ENCODE measurements at places on chromosomes 12 and 14. TPM values are rescaled to one million over a fixed set of nuclear protein-coding genes. Genes with fewer than 3 reads are reported as not detected.

DNA sequence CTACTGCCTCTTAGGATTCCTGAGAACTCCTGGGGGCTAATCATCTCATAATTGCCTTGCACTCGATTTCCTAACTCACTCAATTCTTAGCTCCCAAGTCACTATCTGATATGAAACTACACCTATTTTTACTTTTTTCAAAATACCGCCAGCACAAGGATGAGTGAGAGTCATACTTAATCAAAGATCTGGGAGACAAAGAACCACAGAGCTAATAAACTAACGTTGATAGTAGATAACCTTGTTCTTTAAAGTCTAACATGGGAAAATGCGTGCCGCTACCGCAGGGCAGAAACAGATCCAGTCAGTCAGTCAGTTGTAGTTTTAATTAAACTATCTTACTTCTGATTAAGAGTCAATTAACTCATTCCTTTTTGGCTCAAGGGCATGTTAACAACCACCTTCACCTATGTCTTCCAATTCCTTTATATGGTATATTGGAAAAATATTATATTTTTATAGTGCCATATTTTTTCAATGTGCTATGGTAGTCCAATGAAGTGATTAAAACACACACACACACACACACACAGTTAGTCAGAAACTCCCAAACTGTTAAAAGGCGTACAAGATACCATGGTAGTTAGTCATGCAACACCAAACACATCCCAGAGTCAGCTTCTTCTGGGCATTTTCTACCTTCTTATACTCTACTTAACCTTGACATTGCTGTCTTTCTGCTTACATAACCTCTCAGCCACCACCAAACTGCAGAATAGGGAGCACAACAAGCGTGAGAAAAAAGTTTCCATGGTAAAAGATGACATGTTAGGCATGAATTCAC, 114.0 kb downstream of the KLHL28 start:
- H3K27ac ChIP-seq, result no peak overlapping the region
- H3K27me3 ChIP-seq, result no peaks in the 10 kb centered on the region
- no peaks in the 10 kb centered on the region for H3K4me1 ChIP-seq
- H3K4me3 ChIP-seq, result no peak overlapping the region

GRCh38 chr14:76784266-76784874, 23.1 kb downstream of the VASH1 start:
- no peaks in the 10 kb centered on the region for H3K27me3 ChIP-seq
- H3K4me1 ChIP-seq, result no peaks in the 10 kb centered on the region
- DNase-seq, result no peak
- no peak overlapping the region for H3K4me3 ChIP-seq
- no peaks in the 10 kb centered on the region for H3K36me3 ChIP-seq
- H3K27ac ChIP-seq, result no peak overlapping the region

Gene ZNF839
- total RNA-seq, result 22.9 TPM

GRCh38 chr14:64303471-64303917, 9.3 kb upstream of the ESR2 start:
- H3K27ac ChIP-seq, result no peak overlapping the region
- no peaks in the 10 kb centered on the region for H3K4me1 ChIP-seq
- H3K27me3 ChIP-seq, result no peaks in the 10 kb centered on the region
- H3K36me3 ChIP-seq, result no peaks in the 10 kb centered on the region
- no peak overlapping the region for H3K4me3 ChIP-seq

DNA sequence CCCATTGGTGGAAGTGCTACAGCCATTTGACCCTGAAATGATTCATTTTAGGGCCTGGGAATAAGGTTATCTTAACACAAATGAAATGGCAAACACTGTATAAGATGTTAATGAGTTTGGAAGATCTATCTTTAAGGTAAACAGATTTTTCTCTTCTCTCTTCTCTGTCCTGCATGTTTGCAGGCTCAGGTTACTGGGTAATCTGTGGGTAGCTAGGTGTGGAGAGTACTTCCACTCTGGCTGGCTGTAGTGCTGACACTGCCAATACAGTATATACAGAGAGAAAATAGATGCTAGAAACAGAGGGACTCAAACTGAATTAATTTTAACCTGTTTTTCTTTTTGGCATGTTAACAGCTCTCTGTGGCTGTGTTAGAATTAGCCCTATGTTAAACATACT, 84.6 kb downstream of the SLC38A6 start:
- no peak for DNase-seq
- H3K36me3 ChIP-seq, result no peaks in the 10 kb centered on the region
- H3K4me3 ChIP-seq, result no peak overlapping the region
- H3K27me3 ChIP-seq, result no peaks in the 10 kb centered on the region
- H3K27ac ChIP-seq, result no peak overlapping the region

GRCh38 chr12:2414810-2415567, 362.2 kb downstream of the CACNA1C start:
- no peak for DNase-seq
- H3K27me3 ChIP-seq, result no peaks in the 10 kb centered on the region
- H3K4me3 ChIP-seq, result no peak overlapping the region
- H3K27ac ChIP-seq, result no peak overlapping the region

Gene KCNK13
- total RNA-seq, result not detected

DNA sequence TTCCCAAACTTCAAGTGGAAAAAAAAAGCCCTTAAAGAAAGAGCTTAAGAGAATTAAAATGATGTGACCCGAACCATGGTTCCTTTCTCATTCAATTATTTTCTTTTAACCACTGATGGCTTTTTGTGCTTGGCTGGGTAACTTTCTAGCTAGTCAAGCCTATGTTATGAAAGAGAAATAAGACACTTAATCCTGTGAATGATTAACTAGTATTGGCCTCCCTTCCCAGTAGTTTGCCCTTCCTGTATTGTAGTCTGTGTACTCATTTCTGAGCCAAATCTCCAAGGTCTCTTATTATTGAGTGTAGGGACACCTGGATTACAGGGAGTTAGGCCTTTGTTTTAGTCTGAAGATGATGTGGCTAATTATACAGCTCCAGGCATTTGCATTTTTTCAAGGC, 353.0 kb downstream of the RAD51B start:
- H3K27ac ChIP-seq, result no peak overlapping the region
- H3K27me3 ChIP-seq, result no peaks in the 10 kb centered on the region
- H3K36me3 ChIP-seq, result no peaks in the 10 kb centered on the region
- no peak overlapping the region for H3K4me3 ChIP-seq

DNA sequence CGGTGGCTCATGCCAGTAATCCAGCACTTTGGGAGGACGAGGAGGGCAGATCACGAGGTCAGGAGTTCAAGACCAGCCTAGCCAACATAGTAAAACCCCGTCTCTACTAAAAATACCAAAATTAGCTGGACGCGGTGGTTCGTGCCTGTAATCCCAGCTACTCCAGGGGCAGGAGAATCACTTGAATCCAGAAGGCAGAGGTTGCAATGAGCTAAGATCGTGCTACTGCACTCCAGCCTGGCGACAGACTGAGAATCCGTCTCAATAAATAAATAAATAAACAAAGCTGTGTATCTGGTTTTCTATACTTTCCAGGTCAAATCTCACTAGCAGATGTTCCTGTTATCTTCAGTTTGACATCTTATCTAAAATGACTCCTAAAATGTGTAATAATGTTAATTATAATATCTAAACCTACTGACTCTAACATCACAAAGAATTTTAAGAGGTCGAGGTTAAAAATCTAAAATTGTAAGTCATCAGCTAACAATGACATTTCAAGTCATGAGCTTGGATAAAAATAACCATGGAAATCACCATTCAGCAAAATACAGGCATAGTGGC, 2.4 kb upstream of the SRP54 start:
- peaks cover 26% of the 10 kb centered on the region for H3K4me1 ChIP-seq
- DNase-seq, result no peak
- H3K27me3 ChIP-seq, result no peaks in the 10 kb centered on the region
- H3K27ac ChIP-seq, result no peak overlapping the region
- no peak overlapping the region for H3K4me3 ChIP-seq

Gene UNC79
- 0.15 TPM for total RNA-seq

- H3K4me3 ChIP-seq, result peak overlapping the region; percentile 94
- DNase-seq, result no peak
- H3K27me3 ChIP-seq, result no peaks in the 10 kb centered on the region
- H3K27ac ChIP-seq, result peak overlapping the region; percentile 86
Observed at GRCh38 chr14:105397350-105397931, 897 bp upstream of the TEX22 start.

Gene ACSS3
- not detected for total RNA-seq

DNA sequence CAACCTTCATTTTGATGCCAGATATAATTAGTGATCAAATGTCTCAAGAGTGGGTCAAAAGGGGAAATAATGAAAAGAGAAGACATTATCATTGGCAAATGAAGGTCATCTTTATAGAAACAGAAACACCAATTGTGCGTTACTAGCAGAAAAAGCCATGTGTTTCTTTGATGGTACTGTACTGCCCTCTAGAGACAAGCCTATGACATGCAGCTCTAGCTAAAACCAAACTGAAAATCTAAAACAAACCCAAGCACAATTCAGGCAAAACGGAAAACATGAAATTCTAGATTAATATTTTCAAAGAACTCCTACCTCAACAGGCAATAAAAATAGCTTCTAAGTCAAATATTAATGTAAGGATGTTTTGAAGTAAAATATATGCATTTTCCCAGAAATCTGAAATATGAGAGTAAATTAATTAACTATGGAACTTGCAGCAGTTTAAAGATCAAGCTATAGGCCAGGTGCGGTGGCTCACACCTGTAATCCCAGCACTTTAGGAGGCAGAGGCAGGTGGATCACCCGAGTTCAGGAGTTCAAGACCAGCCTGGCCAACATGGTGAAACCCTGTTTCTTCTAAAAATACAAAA, 115.4 kb downstream of the KLHL28 start:
- H3K4me1 ChIP-seq, result no peaks in the 10 kb centered on the region
- H3K27me3 ChIP-seq, result peaks cover 4% of the 10 kb centered on the region
- no peak overlapping the region for H3K27ac ChIP-seq
- DNase-seq, result peak; percentile 43

Gene FGD4
- 3.9 TPM for total RNA-seq

- H3K36me3 ChIP-seq, result no peaks in the 10 kb centered on the region
- DNase-seq, result no peak
- H3K4me3 ChIP-seq, result no peak overlapping the region
- H3K4me1 ChIP-seq, result no peaks in the 10 kb centered on the region
- no peak overlapping the region for H3K27ac ChIP-seq
Observed at GRCh38 chr12:88918161-88918560, 337.9 kb upstream of the KITLG start.

DNA sequence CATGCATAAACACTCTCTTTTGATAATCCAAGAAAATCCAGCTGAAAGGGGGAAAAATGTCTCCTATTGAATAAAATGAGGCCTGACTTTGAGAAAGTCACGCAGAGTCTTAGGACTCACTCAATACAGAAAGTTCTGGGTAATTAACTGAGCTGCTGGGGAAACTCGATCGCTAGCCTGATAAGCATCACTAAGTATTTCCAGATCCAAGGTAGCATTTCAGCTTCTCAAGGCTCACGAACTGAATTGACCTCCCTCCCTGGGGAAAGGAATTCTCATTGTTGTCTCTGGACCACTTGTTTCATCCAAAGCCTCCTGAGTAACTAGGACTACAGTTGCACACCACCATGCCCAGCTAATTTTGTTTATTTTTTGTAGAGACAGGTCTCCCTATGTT, 13.8 kb upstream of the ANAPC5 start:
- no peak overlapping the region for H3K27ac ChIP-seq
- H3K27me3 ChIP-seq, result no peaks in the 10 kb centered on the region
- H3K36me3 ChIP-seq, result no peaks in the 10 kb centered on the region
- H3K4me1 ChIP-seq, result no peaks in the 10 kb centered on the region

Gene HCAR1
- total RNA-seq, result not detected

- DNase-seq, result no peak
- H3K27me3 ChIP-seq, result no peaks in the 10 kb centered on the region
- no peaks in the 10 kb centered on the region for H3K4me1 ChIP-seq
Observed at GRCh38 chr12:90481748-90482147, 473.2 kb downstream of the CCER1 start.
